Activated CD4-positive, alpha-beta T cell treated with anti-CD3 and anti-CD28 coated beads for 24 hours (primary cell): ENCODE measurements at places on chromosomes 3 and 15.

DNA sequence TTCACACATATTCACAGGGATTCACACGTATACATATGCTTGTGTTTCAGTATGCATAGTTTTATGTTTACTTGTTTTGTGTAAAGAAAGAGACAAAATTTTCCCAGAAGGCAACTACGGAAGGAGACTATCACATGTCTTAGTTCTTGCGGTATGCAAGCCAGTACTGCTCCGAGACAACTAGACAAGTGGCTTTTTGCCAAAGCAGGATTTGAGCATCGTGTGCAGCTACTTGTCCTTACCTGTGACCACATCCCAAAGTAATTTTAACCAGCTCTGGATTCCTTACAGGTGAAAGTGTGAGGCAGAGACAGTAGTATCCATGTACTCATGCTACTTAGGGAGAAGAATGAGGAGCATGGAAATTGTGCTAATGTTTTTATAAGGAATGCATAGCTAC, 591.4 kb upstream of the NR2F2 start:
- no peak for DNase-seq

DNA sequence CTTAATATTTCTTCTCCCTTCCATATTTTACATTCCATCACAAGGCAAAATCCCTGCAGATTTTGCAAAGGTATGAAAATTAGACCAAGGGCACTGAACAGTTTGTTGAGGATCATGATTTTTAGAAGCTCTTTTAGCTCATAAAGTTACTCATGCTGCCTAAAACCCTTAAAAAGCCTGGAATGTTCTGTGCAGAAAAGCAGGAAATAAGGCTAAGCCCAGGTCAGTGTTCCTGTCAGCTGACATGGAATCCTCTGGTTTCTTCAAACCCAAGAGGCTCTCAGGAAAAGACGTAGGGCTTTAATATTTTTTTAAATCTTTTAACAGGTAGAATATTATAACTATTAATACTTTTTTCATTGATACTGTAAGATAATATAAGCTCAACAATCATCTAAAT, 8.2 kb downstream of the CBLB start:
- DNase-seq: no peak

GRCh38 chr3:37375184-37376127, 201.1 kb upstream of the LRRFIP2 start:
- DNase-seq: no peak

DNA sequence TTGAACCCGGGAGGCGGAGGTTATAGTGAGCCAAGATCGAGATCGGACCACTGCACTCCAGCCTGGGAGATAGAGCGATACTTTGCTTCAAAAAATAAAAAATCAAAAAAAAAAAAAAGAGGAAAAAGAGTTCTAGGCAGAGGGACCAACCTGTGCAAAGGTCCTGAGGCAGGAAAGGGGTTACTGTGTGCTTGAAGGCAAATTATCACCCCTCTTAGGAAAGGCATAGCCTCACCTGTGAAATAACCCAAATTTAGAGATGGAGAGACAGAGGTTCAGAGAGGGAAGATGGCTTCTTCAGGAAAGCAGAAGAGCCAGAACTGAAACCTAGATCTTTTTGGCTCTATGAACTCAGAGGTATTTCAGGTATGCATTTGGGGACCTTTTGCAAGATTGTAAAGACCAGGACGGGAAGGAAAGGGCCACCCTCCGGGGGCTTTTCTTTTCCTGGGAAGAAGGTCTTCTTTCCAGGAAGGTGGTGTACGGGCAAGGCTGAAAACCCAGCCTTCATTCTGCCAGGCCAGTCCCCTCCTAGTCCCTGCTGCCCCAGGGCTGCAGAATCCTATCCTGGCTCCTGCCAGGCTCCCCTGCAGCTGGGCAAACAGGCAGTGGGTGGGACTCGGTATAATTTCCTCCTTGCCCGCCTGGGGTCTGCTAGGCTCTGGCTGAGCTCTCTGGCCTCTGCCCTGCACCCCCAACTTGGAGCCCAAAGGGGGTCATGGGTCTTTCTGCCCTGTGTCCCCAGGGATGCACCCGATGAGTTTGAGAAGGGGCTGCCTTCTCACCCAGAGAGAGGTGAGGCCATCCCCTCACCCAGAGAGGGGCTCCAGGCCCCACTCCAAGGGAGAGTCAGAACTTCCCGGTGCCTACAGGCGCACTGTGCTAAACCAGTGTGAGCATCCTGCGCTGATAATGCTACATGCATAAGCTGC, 14.4 kb upstream of the CSK start:
- no peak for DNase-seq

DNA sequence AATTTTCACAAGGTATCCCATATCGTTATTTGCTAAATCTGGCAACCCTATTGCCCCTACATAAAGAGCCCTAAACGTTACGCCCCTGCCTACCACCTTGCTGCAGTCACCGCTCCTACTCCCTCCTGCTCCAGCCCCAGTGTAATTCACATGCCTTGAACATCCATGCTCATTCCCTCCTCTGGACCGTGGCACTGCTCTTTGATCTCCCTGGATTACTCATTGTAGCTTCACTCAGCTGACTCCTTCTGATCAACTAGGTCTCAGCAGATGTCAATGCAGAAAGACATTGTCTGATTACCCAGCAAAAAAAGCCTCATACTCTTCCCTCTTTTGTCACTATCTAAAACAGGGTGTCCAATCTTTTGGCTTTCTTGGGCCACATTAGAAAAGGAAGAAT, 40.7 kb upstream of the KBTBD8 start:
- no peak for DNase-seq

DNA sequence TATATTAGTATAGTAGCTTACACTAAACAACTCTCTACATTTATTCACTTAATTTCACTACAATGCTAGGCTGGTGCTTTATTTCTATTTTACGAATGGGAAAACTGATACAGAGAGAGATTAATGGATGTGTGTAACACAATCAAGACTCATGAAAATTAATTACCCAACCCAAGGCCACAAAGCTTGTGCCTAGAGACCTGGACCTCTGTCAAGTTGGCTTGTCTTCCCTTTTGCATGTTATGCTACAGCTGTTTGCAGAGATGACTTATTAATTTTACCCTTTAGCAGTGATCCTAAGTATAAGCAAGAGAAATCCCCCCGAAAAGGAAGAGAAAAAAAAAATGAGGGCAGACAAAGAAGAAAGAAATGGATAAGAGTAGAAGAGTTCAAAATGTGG, 162.5 kb downstream of the C3orf38 start:
- DNase-seq: no peak

- no peak for DNase-seq
These were observed 73.2 kb downstream of the CCNL1 start for GRCh38 chr3:157086775-157087174.
